ENCODE measurements at places on chromosomes 3 and 15.

DNA sequence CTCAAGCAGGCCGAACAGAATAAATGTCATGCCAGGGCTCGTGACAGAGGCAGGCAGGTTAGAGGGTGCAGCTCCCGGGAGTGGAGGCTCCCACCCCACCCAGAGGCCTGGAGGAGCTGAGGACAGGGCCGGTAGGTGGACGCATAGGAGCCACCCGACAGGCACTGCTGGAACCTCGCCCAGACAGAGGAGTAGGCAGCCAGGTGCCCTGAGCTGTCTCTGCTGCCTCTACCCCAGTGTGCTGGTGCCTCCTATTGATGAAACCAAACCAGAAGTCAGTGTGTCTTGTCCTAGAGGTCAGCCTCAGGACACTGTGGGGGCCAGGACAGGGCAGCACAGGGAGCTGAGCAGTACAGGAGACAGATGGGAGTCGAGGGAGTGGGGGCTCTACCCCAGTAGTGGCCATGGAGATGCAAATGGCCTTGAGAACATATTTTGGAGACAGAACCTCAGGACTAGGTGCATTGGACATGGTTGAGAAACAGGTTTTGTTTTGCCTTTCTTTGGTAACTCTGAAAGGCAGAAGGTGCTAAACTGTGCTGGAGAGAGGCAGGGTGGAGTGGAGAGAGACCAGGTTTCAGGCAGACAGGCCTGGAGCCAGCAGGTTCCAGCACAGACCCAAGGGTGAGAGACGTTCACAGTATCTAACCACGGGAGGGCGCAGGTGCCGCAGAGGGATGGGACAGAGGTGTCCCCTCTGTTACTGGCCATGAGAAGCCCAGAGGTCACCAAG, 15.4 kb upstream of the KLF15 start:
- no peak for DNase-seq

DNA sequence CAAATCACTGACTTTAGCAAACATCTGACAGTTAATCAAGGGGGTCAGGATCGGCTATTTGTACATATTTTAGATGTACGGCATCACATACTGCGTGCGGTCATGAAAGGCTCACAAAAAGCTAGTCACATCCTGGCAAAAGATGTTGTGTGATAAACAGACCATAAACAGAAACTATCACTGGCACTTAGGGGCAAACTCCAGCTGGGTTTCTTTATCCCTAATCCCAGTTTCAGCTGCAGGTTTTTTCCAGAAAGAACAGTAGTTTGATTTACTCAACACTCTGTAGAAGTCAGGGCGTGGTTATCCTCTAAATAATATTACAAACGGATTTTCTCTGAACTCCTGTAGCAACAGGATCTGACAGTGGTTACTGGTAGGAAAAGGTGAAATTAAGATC, 112.4 kb upstream of the BHLHE40 start:
- DNase-seq = no peak

GRCh38 chr3:11438646-11439045, 166.4 kb downstream of the ATG7 start:
- DNase-seq = no peak

- DNase-seq = no peak
Observed at GRCh38 chr3:126939338-126939718, 43.6 kb upstream of the PLXNA1 start.

DNA sequence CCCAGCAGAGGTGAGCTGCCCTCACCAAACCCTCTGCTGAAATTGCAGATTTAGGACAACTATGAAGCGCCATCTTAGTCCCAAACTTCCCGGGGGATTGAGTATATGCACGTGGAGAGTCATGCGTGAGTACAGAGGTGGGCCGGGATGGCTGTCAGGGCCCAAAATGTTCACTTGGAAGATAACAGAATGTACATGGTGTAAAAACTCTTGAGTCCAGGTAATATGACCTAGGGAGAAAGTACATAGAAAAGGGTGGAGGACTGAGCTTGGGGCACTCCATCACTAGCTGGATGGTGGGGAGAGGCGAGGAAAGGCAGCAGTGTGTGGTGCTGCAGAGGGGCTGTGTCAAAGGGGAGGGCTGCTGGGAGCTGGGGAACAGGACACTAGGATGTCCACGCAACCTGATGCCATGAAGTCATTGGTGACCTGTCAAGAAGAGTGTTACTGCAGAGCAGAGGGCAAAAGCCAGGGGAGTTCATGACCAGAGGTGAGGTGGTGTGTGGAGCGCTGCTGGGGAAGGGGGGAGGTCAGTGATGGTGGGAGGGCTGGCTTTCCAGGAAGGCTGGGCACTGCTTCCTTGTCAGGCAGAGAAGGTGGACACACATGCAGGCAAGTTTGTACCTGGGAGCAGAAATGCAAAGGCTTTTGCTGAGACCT, 236.2 kb upstream of the LYSMD4 start:
- no peak for DNase-seq

DNA sequence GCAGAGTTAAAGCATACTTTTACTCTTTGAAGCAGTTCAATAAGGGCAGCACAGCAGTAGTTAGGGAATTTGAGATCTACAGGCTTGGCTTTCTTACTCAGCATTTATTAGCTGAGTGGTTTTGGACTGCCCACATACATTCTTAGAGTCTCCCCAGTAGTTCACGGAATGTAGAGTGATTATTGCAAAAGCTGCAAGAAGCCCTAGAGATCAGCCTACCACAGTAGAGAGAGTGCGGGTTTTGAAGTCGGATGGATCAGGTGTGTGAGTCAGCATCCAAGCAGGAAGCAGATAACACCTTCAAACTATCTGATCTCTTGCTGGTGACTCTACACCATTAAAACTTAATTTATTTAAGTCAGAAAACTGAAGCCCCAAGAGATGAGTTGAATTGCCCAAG, 171.9 kb downstream of the SYNPR start:
- no peak for DNase-seq

DNA sequence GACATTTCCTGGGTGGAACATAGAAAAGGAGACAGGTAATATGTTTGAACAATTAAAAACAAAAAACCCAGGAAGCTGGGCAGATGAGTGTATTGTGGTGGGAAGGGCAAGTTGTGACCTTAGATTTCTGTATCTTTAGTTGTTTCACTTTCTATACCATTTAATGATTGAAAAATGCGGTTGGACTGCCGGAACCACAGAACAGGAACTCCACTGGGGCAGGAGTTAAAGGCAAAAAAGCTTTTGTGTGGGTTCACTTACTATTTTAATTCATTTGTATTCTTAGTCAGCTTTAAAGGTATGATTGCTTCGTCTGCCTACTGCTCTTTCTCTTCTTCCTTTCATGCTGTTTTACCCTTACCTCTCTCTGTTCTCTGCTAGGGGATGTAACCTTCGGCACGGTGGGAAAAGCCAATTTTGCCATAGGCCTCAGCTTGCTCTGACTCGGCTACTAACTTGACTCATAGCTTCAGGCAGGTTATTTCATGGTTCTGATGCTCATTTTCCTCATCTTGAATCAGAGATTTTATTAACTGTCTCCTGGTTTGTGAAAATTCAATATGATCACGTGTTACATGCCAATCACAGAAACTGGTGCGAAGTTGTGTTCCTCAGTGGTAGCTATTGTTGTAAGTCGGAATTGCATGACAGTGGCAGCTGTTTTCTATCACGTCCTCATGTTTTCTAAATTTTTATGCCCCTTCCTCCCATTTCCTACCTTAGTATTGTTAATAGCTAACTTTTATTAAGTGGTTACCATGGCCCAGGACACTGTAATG, 1.6 kb upstream of the MCTP2 start:
- no peak for DNase-seq

DNA sequence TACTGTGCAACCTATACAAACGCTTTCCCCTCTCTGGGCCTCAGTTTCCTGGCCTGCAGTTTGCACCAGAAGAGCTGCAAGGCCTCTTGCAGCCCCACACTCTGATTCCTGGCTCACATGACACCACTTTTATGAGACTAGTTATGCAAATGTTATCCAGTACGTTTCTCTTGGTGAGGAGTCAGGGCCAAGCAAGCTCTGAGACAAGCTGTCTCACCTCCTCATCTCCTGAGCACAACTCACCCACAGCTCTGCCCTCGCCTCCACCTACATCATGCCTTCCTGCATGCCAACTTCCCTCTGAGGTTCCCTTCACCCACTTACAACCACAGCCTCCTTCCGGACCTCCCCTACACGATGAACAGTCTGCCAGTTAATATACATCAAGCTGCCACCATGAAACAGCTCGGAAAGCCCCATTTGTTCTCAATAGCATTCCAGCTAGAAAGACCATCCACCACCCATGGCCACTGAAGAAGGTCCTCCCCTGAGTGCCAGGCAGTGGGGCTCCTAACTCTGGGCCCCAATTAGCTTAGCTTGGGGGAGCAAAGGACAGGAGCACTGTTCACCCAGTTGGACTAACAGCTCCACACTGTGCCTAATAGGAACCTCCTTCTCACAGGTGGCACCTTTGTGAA, 25.0 kb downstream of the CRYGS start:
- peak; percentile 41 for DNase-seq

DNA sequence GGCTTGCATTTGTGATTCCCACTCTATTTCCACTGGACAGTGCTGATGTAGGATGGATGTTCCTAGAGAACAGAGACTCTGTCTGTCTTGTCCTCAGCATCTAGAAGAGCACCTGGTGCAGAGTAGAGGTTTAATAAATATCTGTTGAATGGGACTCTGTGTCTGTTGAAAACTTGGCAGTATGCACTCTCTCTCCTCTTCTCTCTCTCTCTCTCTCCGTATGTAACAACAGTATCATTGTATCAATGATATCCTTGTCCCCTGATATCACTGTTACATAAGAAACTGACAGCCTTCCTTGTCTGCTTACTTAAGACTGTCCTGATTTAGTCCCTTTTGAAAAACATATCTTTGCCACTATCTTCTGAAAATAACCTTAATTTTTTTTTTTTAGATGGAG, 24.3 kb upstream of the MGLL start:
- DNase-seq = no peak

DNA sequence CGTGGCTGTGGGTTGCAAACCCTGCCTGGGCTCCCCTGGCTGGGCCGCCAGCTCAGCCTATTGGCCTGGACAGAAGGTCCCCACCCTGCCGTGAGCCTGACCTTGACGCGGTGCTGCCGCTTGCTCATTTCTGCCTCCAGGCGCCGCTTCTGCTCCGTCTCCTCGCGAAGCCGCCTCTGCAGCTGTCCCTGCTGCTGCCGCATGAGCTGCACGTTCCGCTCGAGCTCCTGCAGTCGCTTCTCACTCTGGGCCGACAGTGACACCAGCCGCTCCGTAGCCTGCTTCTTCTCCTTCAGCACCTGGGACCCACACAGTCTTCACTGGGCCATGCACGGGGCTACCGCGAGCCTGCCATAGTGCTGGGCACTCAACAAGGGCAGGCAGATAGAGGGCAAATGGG, 21.7 kb downstream of the KIF7 start:
- DNase-seq = no peak

GRCh38 chr3:14345496-14346150, 56.8 kb upstream of the SLC6A6 start:
- DNase-seq = no peak

- no peak for DNase-seq
Observed at GRCh38 chr3:13567684-13568514, 19.0 kb downstream of the FBLN2 start.

- DNase-seq = no peak
Observed at GRCh38 chr3:151213881-151214280, 10.9 kb upstream of the GPR171 start.

GRCh38 chr3:46191730-46192129, 16.4 kb downstream of the CCR1 start:
- no peak for DNase-seq

DNA sequence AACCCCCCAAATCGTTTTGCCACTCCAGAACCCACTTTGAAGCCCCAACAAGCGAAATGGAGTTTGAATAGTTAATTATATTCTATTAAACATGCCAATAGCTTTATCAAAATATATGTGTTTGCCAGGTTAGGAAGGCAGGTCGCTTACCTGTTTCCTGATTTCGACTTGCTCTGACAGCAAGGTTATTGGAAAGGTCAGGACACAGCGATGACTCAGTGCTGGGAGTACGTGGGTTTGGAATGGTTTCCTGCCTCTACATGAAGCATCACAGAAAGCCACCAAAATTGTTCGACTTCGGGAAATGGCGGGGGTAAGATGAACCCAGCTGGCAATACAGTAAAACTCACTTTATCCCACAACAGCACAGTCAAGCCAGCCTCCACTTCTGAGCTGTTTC, 135.6 kb upstream of the ABI3BP start:
- DNase-seq = no peak

DNA sequence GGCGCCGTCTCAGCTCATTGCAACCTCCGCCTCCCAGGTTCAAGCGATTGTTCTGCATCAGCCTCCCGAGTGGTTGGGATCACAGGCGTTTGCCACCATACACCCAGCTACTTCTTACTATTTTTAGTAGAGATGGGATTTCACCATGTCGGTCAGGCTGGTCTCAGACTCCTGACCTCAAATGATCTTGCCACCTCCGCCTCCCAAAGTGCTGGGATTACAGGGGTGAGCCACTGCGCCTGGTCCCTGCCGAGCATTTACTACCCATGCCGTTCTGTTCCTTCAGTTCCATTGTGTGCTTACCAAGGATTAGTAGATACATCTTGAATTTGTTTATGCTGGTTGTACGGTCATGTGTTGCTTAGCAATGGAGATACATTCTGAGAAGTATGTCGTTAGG, 10.3 kb downstream of the CHD2 start:
- DNase-seq = no peak

DNA sequence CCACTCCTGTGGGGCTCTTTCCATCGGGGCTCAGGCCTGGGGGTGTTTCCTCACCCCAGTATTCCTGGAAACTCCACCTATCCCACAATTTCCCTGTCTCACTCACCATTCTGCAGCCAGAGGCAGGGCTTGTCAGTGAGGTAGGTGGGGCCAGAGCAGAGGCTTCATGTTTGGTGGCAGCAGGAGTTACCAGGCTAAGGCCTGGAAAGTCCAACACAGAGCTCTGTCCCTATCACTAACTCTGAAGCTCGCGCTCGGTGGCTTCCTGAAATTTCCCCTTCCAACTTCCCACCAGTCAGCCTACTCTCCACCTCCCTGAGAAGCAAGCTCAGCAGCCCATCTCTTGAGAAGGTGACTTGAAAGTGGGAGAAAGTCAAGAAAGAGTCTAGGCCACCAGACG, 44.2 kb downstream of the CDC25A start:
- DNase-seq = no peak

GRCh38 chr3:154061001-154061370, 60.2 kb upstream of the ARHGEF26 start:
- DNase-seq = no peak

DNA sequence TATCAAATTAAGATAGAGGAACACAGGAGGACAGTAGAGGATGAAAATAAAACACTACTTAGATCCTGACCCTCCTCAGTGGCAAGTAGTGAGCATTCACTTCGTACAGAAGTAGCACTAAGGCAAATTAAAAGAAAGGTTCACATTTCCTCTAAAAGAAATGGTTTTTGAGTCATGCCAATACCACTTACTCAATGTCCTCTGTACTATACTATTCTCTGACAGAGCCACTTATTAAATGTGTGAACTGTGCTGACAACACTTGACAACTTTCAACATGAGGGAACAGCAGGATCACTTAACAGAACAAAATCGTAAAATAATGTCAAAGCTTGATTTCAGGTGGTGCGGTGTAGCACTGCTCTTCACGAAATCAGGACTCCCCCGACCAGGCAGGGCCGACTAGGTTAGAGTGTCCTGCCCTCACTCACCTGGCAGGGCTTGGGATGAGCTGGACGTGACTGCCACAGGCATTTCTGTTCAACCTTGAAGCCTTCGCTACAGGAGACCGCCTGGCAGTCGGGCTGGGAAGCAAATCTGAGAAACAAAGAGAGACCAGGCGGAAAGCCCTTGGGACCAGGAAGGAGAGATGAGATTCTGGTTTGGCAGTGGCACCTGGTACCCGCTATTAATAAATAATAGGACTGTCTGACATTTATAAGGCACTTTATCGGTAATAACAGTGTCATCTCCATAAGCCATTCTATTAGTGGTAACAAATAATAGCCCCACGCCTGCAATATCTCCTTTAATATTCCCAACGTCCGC, 611 bp upstream of the SLC27A2 start:
- DNase-seq = no peak

Measured in stimulated activated CD4-positive, alpha-beta T cell treated with anti-CD3 and anti-CD28 coated beads, Interleukin-1b, Interleukin-23, amount 100 ng/mL, for 1 hour (primary cell).